ENCODE measurements at places on chromosomes 1 and 21. TPM values are rescaled to one million over a fixed set of nuclear protein-coding genes. Genes with fewer than 3 reads are reported as not detected.

Gene WLS
- not detected for total RNA-seq

Gene HFM1
- total RNA-seq, result not detected

Gene CD34
- 0.05 TPM for total RNA-seq

Gene MAP1LC3C
- total RNA-seq, result not detected

Gene SLC2A1
- total RNA-seq, result 102 TPM

Gene CYP4X1
- not detected for total RNA-seq

Gene CPLANE2
- total RNA-seq, result 6.1 TPM

Gene PRKAA2
- not detected for total RNA-seq

Gene WDR3
- total RNA-seq, result 27.8 TPM

Gene S100B
- 0.20 TPM for total RNA-seq

Gene FNDC5
- not detected for total RNA-seq

Gene RAD54L
- total RNA-seq, result 47.1 TPM

Gene RGS4
- not detected for total RNA-seq

Gene P3H1
- 38.1 TPM for total RNA-seq

Gene SMPDL3B
- total RNA-seq, result 0.41 TPM

Gene SEMA6C
- total RNA-seq, result 1.6 TPM

Gene BCL2L15
- 3.7 TPM for total RNA-seq

Gene FAM72C
- total RNA-seq, result 17.5 TPM

Gene ATP6V1G3
- total RNA-seq, result not detected
